ENCODE measurements at places on chromosomes 12 and 14.

DNA sequence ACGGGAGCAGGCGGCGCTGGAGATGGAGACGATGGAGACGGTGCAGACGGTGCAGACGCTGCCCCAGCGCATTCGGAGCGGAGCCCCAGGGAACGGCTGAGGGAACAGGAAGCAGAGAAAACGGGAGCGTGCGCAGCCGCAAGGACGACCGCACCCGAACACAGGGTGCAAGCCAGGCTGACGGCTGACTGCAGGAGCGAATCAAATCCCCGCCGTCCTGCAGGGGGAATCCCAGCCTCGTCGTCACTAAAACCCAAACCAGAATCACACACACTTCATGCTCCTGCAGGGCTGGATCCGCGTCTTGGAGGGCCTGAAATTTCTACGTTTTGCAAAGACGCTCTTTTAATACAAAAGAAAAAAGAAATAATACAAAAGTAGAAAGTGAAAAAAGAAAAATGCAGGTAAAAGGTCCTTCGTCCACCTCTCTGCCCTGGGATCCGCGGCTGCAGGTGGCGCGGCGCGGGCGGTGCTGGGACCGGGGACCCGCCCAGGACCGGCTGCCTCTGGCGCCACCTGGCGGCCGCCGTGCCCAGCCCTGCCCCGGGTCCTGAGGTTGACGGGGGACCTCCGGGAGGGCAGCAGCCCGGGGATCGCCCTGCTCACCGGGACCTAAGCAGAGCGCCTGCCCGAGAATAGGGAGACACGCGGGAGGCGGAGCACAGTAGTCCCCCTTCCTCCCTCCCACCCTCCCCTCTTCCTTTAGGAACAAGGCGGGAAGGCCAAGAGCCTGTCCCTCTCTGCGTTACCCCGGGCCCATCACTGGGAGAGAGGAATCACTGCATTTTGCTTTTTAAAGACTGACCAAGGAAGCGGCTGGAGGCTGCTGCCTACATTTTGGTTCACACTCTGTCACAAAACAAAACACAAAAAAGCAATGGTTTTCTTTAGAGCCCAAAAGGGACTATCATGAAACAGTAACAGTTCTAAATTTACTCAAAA, 20.1 kb downstream of the STX2 start:
- peak; percentile 57 for DNase-seq

DNA sequence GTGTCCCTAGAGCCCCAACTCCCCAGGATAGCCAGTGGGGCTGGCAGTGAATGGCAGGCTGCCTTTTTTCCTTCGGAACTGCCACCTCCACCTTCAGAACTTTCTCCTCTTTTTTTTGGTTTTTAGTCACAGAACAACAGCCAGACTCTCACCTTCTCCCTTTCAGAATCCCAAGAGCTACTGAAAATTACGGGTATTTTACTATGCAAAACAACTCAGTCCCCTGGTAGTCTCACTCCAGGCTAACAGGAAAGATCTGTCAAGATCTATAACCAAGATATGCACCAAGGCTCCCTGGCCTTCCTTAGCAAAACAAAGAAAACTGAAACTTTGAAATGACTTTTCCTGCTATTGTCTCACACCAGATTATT, 12.5 kb downstream of the PLEKHG6 start:
- no peak for DNase-seq

GRCh38 chr14:104633276-104634137, 28.9 kb upstream of the TMEM179 start:
- no peak for DNase-seq

DNA sequence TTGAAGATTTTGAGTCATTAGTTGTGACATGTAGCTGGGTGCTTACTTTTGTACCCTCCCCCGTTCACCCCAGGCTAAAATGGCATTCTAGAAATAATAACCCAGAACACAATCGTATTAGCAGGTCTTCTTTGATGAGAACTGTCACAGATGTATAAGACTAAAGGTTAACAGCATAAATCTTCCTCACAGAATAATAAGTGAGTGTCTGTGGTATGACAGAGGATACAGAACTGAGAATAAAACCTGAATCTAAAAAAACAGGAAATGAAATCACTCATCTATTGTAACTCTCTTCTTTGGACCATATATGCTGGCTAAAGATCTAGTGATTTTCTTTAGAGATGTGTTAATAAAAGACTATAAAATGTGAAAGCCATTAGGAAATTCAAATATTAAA, 746.6 kb downstream of the LRFN5 start:
- DNase-seq, result no peak

GRCh38 chr12:100706033-100706432, 88.5 kb upstream of the ANO4 start:
- peak; percentile 78 for DNase-seq

DNA sequence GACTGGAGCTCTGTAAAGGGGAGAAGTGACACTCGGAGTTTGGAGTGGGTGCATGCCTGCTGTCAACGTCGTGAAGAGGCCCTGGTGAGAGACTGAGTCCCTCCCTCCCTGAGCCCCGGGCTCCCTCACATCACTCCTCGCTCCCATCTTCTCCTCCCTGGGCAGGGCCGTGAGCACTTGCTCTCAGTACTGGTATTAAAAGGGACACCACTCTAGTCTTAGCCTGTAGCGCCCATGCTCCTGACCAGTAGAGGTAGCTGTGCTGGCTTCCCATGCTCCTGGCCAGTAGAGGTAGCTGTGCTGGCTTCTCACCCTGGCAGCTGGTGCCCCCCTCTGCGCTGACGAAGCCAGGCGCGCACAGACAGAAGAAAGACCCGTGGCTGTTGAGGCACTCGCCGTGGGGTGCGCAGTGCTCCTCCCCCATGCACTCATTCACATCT, 14.7 kb downstream of the ISCA2 start:
- no peak for DNase-seq

- DNase-seq, result no peak
Observed at GRCh38 chr12:26338586-26339572, 143.5 kb downstream of the SSPN start.

DNA sequence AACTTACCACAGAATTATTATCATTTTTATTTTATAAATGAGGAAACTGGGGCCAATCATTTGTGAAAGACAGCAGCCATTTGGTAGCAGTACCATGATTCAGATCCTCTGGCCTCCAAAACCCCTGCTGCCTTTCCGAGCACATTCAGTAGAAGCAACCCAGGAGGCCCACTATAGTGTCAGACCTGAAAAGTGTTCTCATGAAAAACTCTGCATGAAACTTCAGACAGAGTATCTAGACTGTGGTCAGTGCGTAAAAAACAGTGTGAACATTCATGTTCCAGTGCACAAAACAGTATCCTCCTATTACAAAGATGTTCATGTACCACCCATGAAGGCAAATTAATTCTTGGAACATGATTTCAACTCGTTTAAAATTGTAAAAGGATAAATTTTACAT, 112.0 kb downstream of the EPS8 start:
- DNase-seq, result no peak

DNA sequence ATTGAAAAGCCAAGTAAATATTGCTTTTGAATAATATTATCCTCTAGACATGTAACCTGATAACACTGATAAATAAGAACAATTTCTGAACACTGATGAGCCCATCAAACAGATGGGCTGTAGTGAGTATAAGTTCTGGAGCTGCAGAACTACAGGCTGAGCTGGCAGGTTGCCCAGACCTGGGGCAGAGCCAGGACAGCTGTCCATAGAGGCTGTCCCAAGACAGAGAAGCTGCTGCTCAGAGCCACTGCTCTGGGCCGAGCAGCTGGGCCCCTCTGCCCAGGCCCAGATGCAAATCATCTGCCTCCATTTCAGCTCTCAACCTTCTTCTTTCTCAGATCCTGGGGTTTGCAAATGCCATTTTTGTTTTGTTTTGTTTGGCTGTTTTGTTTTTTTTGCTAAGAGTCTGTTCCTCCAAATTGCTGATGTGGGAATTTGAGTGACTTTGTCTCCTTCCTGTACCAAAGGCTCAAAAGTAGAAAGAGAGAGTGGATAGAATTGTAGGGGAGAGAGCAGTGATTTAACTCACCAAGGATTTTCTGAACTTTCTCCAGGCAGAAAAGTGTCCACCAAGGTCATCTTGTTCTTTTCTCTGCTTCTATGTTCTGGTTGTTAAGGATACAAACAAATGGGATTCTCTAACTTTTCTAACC, 4.0 kb upstream of the TESPA1 start:
- DNase-seq, result peak; percentile 98

GRCh38 chr12:113899042-113899560, 67.0 kb downstream of the RBM19 start:
- no peak for DNase-seq

- no peak for DNase-seq
Observed at GRCh38 chr12:2276288-2277033, 223.7 kb downstream of the CACNA1C start.

DNA sequence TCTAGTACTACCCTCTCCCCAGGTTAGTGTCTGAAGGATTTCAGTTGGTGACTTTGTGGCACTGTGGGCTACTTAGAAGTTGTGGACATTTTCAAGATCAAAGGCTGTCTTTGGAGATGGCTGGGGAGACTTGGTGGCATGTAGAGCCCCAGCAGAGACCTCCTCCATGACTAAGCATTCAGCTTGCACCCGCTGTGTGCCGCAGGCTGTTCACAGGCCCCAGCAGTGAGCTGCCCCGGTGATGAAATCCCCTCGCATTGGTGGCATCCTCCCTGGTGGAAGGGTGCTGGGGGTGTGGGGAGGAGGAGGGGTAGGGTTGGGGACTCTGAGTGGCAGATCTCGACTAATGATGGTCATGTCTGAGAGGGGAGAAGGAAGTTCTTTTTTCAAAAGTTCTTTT, 173.9 kb downstream of the TSPAN9 start:
- DNase-seq, result no peak

Data from NCI-H2171 treated with DMSO at 0.1 percent for 48 hours (cell line).